ENCODE measurements at places on chromosomes 2 and 18.

DNA sequence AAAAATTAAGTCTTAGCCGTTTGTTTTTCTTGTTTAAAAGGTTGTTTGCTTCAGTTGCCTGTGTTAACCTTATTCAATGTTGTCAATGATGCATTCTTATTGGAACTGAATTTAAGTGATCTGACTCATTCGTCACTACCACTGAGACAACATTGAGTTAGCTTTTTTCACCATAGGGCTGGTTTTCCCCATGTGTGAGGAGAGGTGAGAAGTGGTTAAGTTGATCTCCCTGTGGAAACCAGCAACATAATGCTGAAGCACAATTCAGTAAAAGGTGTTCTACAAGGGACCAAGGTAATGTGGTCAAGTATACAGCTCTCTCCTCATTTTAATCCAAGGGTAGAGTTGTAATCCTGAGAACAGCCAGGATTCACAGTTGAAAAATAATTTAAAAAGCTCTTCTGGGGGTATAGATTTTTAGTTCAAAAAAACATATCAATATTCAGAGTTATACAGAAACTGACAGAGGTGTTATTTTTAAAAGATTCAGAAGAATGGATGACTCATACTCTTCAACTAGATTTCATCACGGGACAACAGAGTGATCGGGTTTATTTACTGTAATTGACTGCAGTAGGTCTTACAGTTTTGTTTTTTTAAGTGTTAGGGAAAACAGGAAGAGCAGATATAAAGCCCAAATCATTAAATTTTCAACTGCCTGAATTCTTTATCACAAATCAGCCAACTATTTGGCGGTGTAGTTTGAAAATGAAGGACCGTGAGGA, 12.6 kb downstream of the NOP58 start:
- DNase-seq: no peak

GRCh38 chr2:121650315-121650930, 1.2 kb upstream of the CLASP1 start:
- peak; percentile 10 for DNase-seq

GRCh38 chr2:174341995-174342685, 7.4 kb downstream of the SP9 start:
- DNase-seq: no peak

GRCh38 chr2:127149384-127149783, 42.4 kb upstream of the BIN1 start:
- DNase-seq: no peak

DNA sequence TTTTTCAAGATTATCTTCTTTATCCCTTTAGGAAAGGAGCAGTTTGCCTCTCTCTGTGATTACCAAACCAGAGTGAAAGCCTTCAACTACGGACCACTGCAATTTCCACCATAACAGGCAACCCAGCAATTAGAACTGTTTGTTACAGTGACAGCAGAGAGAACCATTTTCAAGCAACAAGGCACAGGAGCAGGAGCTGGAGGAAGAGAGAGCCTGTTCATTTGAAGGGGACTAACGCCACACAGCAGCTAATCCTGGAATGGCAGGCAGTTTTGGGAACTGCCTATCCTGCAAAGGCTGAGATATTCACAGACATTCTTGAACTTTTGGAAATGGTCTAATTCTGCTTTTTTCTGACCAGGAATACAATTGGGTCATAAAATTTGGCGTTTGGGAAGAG, 1541.9 kb upstream of the PIK3C3 start:
- DNase-seq: no peak

DNA sequence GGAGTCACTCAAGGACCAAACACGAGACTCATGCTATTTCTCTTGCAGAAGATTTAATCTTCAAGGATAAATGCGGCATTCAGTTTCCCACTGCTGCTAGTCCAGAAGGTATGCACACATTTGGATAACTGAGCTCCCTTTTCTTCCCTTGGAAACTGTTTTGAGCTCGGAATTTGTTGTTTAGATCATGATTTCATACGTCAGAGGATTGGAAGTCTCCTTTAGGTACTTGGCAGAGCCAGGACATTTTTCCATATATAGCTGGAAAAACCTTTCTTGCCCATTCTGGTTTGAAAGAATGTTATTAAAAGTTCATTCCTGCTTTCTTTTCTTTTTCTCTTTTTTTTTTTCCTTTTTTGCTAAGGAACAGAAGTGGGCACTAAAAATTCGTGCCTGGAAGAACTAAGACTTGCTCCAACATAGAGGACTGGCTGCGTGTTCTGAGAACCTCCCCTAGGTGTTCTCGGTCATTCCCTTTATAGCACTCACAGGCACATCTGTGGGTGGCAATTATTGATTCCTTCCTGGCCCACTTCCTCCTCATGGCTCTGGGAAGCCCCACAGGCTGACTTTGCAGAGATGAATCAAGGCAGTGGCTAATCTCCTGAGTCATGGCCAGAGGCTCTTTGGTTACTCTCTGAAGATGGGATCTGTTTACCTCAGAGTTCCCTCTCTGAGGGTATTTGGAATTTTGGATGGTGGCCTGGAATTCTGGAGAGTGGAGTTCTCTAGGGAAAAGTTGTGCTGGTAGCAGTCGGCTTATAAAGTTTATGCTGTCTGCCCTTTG, 104.8 kb downstream of the PLCL1 start:
- no peak for DNase-seq

GRCh38 chr2:212708355-212708754, 169.8 kb upstream of the ERBB4 start:
- no peak for DNase-seq

- no peak for DNase-seq
Observed at GRCh38 chr2:55729136-55729685, 35.6 kb upstream of the PNPT1 start.

- DNase-seq: no peak
Observed at GRCh38 chr18:45444040-45444439, 171.2 kb upstream of the SLC14A2 start.

- DNase-seq: no peak
Observed at GRCh38 chr2:6072768-6073167, 380.6 kb downstream of the SOX11 start.

GRCh38 chr2:21401022-21401698, 277.4 kb downstream of the TDRD15 start:
- no peak for DNase-seq

- no peak for DNase-seq
Observed at GRCh38 chr18:11178951-11179549, 29.7 kb upstream of the PIEZO2 start.

GRCh38 chr2:235567842-235568241, 74.0 kb downstream of the AGAP1 start:
- no peak for DNase-seq

GRCh38 chr2:219289537-219290361, 10.6 kb downstream of the DNAJB2 start:
- no peak for DNase-seq

- no peak for DNase-seq
Observed at GRCh38 chr2:48715042-48715899, 40.3 kb downstream of the LHCGR start.

DNA sequence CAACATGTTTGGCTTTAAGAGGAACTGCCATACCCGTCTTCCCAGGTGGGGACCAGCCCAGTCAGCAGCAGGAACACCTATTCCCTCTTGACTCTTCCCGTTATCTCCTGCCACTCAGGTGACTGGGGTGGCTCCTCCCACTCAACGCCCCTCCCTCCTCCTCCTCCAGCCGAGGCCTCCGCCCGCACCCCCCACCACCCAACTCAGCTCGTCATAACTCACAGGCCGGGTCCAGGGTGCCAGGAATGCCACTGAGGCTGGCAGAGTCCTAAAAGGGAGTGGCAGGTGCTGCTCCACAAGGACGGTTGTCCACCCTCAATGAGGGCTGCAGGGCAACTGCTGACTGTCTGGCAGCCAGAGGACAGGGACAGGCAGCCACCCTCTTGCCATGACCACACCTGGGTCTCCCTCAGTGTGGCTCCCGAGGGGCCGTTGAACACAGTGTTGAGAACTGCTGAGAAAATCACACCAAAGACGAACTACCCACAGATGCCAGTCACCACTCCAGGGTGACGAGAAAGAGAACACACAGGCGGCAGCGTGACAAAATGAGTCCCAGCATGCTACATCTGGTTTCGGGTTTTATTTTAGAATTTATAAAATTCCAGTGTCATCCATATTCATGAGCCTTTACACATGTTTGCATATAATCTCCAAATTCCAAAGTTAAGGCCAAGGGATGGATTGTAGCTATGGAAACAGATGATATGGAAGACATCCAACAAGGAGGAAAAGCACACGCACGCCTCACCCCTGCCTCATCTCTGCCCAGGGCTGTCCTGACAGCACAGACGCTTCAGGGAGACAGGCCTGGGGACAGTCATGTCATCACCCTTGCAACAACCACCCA, 38.5 kb downstream of the ANO7 start:
- no peak for DNase-seq

DNA sequence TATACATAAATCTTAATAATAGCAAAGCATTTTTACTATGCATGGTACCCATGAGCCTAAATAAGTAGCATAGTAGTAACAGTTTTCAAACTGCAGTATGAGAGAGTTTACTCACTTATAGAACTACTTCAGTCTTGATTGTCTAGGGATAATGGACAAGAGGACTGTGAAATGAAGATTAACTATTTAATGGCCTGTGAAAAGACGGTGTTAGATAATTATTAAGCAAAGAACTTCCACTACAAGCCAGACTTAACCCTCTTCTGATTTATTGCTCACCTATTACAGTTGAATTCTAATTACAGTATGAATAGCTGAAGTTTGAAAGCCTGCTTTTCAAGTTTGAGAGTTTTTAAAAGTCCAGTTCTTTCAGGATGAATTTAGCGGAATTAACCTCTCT, 18.9 kb downstream of the PIK3C3 start:
- DNase-seq: no peak

DNA sequence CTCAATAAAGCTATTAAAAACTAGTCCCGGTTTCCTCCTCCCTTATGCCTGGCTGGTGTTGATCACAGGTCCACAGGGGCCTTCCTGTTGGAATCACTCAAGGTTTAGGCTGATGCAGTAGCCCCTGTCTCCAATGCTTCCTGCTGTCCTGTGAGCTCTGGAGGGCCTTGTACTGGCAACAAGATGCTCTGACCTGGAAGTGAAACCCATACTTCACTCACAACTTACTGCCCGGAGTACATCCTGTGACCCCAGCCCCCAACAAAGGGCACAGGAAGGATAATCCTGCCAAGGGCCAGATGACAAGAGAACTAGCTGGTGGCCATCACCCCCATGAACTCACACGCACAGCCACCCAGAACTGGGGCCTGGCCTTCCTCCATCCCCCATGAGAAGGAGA, 50.3 kb downstream of the ZBTB7C start:
- DNase-seq: no peak

DNA sequence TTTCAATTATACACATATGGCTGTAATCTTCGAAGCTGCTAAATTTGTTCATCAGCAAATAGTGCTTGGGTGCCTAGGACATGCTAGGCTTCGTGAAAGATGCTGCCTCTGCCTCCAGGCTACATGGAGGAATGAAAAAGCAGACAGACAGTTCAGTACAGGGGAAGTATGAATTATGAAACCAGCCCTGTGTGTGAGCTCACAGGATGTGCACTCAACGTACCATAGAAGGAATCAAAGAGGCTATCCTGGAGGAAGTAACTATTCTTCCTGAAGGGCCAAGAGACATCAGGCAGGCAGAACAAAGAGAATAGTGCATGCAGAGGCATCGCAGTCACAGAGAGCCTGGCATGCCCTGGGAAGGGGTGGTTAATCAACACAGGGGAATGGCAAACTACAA, 61.4 kb downstream of the DYM start:
- DNase-seq: no peak

DNA sequence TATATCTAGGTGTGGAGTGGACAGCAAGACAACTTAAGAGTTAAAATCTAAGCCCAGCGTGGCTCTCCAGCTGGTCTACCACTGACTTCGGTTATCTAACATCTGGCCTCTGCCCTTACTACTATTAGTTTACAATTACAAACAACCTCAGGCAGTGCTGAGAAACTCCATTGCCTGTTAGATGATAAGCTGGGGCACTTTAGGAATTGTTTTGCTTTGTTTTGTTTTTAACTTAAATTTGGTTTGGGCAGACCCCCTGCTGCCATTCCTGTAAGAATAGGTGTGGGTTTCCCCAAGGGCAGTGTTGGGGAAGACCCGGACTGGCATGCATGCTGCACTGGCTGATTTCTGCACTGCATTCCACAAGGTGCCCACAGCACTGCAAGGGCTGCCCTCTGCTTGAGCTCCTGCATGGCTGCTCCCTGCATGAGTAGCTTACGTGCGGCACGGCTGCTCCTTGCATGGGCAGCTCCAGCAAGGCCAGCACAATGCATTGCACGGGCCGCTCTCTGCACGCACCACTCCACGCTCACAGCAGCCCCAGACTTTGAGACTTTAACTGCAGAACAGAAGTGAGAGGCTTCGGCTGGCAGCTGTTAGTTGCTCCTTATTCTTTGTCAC, 74.2 kb upstream of the SERTAD2 start:
- no peak for DNase-seq

GRCh38 chr2:8309131-8309530, 372.7 kb upstream of the ID2 start:
- DNase-seq: no peak

- DNase-seq: no peak
Observed at GRCh38 chr2:56121995-56122394, 61.8 kb upstream of the CCDC85A start.

- no peak for DNase-seq
Observed at GRCh38 chr18:13611601-13612195, 114.7 kb downstream of the FAM210A start.

DNA sequence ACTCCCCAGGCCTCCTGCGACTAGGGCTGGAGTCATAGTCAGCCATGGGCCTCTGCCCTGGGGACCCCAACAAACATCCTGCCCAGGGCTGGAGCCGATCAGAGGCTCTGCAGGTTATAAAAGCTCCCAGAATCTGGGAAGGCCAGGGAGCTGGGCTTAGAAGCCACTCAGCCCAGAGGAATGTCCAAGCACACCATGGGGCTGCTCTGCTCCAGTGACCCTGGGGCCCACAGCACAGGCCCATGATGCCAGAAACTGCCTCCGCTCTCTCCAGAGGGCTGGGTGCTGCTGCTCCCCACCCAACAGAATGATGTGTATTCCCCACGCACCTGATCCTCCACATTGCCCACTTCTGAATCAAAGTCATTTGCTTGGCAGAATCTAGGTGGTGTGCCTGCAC, 88.5 kb downstream of the ARMC9 start:
- DNase-seq: no peak

- no peak for DNase-seq
Observed at GRCh38 chr2:173940208-173941020, 24.8 kb downstream of the SP3 start.

GRCh38 chr2:120013597-120014223, 833 bp downstream of the EPB41L5 start:
- no peak for DNase-seq

- no peak for DNase-seq
Observed at GRCh38 chr2:200761266-200761665, 50.4 kb upstream of the BZW1 start.

GRCh38 chr2:106058469-106059137, 135.5 kb downstream of the UXS1 start:
- DNase-seq: no peak

Data from CD4-positive, alpha-beta T cell treated with Interleukin-1 beta for 1 hour (primary cell).